ENCODE measurements at places on chromosomes 2 and 18.

DNA sequence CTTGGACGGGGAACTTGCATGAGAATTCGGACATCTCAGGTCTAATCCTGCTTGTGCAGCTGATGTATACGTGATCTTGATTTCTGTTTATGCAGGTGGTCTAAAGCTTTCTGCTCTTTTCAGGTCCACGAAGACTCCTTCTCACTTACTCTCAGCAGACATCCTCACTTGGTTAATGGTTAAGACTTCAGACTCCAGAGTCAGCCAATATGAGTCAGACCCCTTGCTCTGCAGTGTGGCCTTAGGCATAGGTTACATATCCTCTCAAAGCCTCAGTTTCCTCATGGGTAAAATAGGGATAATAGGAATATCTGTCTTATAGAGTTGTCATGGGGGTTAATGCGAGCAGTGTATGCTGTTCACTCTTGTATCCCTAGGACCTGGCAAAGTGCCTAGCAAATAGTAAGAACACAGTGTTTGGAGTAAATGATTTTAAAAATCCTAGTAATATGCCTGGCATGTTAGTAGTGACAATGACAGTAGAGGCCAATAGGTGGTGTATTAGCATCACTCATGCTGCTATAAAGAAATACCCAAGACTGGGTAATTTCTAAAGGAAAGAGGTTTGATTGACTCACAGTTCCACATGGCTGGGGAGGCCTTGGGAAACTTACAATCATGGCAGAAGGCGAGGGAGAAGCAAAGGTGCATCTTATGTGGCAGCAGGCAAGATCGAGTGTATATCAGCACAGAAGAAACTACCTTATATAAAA, 42.3 kb downstream of the XRCC5 start:
- DNase-seq: no peak

DNA sequence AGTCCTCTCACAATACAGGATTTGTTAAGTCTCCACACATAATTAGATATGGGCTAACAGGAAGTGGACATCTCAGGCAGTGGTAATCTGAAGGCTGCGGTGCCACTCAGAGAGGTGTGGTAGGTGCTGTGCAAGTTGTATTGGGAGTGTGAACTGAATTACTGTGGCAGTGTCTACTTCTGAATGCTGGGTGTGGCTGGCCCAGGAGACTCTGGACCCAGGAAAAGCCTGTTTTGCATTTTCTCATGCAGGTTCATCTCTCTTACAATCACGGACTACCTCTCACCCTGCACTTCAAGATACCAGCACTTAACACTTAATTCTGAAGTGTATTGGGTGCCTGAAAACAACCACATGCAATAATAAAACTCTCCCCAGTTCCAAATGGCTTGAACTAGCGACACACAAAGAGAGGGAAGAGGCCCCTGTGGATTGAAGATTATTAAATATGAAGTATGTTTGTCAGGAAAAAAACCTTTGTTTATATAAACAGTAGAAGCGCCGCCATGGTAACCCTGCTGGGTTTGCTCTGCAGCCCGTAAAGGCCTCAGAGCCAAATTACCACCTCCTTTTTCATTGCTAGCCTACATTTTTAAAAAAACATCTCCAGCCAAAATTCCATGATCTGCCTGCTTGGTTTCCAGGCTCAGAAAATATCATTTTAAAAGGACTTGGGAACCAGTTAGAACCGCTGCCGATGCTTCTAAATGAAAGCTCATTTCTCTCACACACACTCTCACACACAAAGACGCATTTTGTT, 77.5 kb downstream of the GFPT1 start:
- DNase-seq: no peak

DNA sequence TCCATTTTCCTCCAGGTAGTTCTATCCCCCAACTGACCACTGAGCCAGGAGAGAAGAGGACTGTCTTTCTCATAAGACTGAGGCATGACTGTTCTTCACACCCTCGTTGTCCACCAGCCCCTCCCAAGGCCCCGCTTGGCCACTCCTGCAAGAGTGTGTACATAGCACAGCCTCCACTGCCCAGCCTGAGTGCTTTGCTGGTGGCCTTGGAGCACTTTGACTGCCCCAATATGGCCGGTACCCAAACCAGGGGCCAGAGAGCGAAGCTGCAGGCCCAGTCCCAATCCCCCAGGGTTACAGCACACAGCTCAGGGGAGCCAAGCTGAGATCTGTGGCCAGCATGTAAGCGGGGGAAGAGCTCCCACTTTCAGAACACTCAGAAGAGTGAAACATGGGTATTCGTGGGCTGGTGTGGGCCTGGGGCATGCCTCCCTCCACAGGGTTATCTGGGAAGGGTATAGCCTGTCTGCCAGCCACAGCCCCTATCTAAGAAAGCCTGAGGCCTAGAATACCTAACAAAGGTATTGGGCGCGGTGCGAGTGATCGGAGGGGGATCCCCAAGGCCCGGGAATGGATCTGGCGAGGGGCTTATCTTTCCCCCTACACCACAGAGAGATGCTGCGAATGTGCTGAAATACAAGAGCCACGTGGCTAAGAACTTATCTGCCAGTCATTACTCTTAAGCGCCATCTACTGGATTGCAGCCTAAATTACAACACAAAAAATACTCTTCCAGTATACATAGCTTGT, 163.8 kb downstream of the WDPCP start:
- DNase-seq: no peak

GRCh38 chr2:10499911-10500521, 51.9 kb upstream of the ODC1 start:
- no peak for DNase-seq

- peak; percentile 82 for DNase-seq
These were observed 4.5 kb downstream of the ZFP36L2 start for GRCh38 chr2:43221763-43222474.

GRCh38 chr2:179890666-179891065, 29.3 kb upstream of the ZNF385B start:
- DNase-seq: no peak

GRCh38 chr2:120823551-120823950, 87.9 kb downstream of the GLI2 start:
- DNase-seq: no peak

- no peak for DNase-seq
These were observed 488.6 kb downstream of the BCL11A start for GRCh38 chr2:60064687-60065389.

DNA sequence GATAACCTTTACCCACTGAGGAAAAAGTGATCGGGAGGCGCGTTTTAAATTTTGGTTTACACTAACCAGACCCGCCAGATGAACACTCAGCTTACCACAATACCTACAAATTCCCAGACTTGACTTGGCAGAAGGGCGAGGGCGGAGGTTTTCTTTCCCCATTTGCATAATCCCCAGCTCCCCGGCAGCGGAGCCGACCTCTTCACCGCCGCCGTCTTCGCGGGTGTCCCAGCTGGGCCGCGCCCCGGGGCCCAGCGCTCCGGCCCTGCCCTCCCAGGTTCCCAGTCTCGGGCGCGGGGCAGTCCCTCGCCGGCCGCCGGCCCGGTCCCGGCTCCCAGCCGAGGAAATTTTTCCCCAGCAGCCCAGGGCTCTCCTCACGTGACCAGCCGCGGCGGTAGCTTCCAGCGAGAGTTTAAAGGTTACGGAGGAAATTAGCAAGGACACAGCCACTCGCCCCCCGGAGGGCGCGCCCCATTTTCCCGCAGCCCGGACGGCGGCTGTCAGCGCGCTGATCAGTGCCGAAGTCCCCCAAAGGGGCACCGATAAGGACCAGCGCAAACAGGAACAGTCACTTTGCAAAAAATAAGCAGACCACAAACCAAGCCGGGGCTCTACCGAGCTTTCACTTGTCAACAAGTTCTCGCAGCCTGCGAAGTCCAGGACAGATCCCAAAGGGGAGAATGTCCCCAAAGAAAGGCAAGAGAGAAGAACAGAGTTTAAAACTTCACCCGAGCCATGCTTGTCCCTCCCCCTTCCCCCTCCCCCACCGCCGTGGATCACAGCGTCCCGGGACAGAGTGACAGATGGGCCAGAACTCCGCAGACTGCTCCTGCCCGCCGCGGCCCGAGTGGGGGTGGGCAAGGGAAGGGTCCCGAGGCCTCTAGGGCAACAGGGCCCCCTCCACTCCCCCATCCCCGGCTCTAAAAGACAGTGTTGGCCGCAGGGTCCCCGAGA, 1.3 kb upstream of the PRKCE start:
- peak; percentile 78 for DNase-seq

- no peak for DNase-seq
These were observed 85.6 kb upstream of the HAAO start for GRCh38 chr2:42877936-42878335.

- DNase-seq: no peak
These were observed 863.7 kb upstream of the VRK2 start for GRCh38 chr2:57182916-57183315.

All from frontal cortex (tissue), 4 donors.